A172 (cell line): ENCODE measurements at places on chromosomes 3 and 15. TPM values are rescaled to one million over a fixed set of nuclear protein-coding genes. Genes with fewer than 3 reads are reported as not detected.

- no peak for DNase-seq
Observed at GRCh38 chr15:78242128-78242527, 7.8 kb upstream of the ACSBG1 start.

DNA sequence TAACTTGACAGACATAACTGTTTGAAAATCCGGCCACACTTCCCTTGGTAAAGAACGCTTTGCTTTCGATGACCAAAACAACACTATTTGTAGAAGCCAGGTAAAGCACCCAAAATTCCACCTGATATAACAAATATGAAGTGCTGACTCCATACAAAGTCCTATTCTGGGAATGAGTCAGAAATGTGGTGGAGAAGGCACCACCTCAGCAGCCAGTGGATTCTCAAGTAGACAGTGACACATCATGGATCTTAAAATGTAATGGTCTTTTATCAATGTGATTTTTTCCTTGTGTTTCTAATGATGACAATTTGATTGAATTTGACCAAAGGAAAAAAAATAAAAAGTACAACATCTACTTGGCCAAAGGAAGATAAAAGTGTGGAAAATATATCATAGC, 135.0 kb upstream of the WNT5A start:
- DNase-seq, result peak; percentile 57

GRCh38 chr15:35673093-35673684, 127.2 kb upstream of the DPH6 start:
- DNase-seq, result no peak

Gene ANKRD63
- not detected in 2 replicates for total RNA-seq

GRCh38 chr3:140093742-140094141, 158.8 kb downstream of the CLSTN2 start:
- DNase-seq, result peak; percentile 82

- no peak for DNase-seq
Observed at GRCh38 chr3:183807209-183807728, 18.1 kb downstream of the MAP6D1 start.

- DNase-seq, result peak; percentile 88
Observed at GRCh38 chr3:142586803-142587406, 8.4 kb upstream of the ATR start.

- peak; percentile 74 for DNase-seq
Observed at GRCh38 chr3:38348903-38349302, 2.3 kb downstream of the XYLB start.

Gene ESYT3
- total RNA-seq, result 0.16 and 0.46 TPM in 2 replicates

- peak; percentile 98 for DNase-seq
Observed at GRCh38 chr3:120622870-120623726, 27.0 kb downstream of the NDUFB4 start.

DNA sequence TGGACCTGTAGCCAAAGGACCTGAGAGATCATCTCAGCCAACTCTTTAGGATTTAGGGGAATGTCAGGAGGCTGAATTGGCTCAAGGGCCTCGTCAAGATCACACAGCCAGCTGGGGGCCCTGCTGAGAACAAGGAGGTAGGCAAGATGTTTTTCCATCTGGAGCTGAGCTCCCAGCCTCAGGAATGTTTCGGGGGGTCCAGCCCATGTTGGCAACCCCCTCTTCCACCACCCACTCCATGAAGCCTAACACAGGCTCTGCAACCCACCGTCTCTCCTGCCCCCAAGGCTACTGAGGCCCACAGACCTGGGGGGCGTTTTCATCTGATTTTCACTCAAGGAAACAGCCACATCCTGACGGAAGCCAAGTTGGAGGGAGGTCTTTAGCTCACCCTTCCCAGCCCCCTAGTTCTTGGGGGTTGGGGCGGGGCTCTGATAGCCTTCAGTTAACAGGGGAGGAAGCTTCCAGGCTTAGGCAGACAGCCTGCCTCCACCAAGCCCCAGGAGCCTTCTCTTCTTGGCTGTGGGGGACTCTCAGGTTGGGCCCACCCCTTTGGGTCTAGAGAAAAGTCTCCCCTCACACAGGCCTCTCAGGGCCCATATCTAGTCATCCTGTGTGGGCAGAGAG, 48.8 kb downstream of the EPHB3 start:
- DNase-seq, result no peak

Gene TGFBR2
- total RNA-seq, result 16.6 and 16.9 TPM in 2 replicates

Gene ZPLD1
- total RNA-seq, result not detected in 2 replicates

GRCh38 chr15:77907824-77908751, 169.4 kb downstream of the TBC1D2B start:
- peak; percentile 69 for DNase-seq

DNA sequence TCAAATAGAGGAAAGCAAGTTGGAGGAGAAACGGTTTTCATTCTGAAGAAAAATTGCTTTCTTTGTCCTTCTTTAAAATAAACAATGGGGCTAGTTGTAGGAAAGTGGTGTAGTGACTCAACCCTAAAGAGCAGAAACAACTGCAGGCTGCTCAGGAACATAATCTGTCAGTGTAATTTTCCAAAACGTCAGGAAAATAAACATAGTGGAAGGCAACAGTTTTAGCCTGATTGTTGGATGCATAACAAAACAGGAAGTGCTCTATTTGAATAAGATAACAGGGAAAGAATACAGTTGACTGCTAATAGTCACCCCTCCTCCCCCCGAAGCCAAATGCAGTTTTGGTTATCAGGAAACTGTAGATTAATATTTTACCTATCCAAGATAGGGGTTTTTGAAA, 167.6 kb downstream of the ECT2 start:
- peak; percentile 60 for DNase-seq

Gene GREM1
- not detected in 2 replicates for total RNA-seq

Gene GP9
- total RNA-seq, result not detected in 2 replicates

Gene CPLX3
- not detected in 2 replicates for total RNA-seq

DNA sequence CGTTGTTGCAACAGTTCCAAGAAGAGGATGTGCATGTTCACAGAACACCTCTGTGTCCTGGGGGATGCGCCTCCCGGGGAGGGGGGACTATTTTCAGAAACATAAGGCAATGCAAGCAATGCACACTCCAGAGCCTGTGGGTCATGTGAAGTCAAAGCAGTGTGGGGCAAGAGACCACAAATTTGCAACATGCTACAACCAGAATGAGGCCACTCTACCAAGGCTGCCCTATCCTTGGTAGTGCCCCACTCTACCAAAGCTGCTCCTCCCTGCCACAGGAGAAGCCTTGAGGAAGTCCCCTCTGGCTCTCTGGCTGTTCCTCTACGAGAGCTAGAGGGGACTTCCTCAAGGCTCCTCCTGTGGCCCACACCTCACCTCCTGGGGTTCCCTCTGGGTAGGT, 8.4 kb upstream of the NR2C2 start:
- no peak for DNase-seq

GRCh38 chr3:123064506-123064905, 2.3 kb upstream of the PDIA5 start:
- DNase-seq, result no peak

Gene SPSB4
- 1.1 and 2.9 TPM in 2 replicates for total RNA-seq

DNA sequence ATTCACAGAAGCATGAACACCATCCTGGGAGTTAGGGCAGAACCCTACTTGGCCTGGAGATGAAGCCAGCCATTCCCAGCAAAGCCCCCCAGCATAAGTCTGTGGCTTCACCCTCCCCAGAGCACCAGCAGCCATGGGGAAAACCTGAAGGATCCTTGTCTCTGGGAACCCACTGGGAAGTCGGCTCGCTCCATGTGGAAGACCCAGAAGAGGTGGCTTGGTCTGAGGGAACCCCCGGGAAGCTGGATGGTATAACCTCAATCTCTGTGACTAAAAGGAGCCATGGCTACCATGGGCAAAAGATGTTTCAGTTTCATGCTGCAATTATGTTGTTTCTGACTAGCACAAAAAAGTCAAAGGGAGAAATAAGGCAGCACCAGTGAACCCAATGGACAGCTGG, 11.8 kb upstream of the RPUSD3 start:
- DNase-seq, result no peak

Gene SCN11A
- total RNA-seq, result not detected in 2 replicates
